ENCODE measurements at places on chromosomes 1 and 21.

GRCh38 chr1:3101124-3101939 lies 32.3 kb downstream of the PRDM16 start:
- no peak for DNase-seq

DNA sequence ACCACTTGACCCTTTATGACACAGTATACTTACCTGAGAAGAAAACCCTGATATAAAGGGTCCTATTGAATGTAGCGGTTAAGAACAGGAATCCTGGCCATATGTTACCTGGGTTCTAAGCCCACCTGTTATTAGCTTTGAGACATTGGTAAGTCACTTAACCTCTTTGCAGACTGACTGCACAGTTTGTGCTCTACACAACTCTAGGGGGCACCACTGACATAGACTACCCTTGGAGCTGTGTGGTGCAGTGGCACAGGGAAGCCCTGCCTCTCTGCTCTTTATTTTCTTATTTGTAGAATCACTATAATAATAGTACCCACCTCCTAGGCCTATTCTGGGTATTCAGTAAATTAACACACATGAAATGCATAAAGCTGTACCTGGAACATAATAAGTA lies 165.6 kb downstream of the C1orf94 start:
- no peak for DNase-seq

- no peak for DNase-seq
Observed at GRCh38 chr21:43912910-43913309, 47.9 kb downstream of the AGPAT3 start.

DNA sequence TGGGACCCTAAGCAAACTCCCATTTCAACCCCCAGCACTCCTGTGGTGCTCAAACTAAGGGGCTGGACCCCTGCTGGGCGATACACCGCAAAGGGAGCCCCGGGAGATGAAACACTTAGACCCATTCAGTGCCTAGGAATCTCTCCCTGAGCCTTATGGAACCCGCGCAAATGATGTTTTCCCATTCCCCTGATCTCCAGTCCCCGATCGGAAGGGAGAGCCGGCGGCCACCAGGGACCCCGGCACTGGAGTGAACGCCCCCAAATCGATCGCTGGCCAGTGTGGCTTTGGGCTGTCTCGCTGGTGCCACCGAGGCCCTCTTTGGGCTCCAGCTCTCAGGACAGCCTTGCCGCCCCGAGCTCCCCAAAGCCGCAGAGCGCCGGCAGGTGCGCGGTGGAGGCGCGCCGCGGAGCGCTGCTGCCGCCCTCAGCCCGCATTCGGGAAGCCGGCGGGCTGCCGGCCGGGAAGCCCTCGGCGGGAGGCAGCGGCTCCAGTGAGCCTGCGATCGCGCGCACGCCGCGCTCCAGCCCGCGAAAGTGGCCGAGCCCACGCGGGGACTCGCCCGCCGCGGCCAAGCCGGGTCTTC lies 1.1 kb downstream of the PLXNA2 start:
- no peak for DNase-seq

DNA sequence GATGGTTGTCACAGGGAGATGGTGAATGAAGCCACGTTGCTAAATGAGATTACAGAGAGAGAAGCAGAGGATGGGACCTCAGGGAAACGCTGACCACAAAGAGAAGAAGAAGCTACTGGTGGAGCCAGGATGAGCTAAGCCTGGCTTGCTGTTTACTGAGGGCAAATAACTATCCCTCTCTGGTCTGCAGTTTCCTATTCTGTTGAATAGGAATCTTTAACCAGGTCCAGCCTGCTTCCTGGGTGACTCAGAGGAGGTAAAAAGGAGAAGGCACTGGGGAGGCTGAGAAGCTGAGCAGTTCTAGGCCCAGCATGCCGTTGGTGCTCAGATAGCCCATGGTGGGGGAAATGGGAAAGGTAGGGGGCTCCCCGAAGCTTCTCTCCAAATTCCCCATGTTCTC lies 29.6 kb downstream of the DMBX1 start:
- no peak for DNase-seq

DNA sequence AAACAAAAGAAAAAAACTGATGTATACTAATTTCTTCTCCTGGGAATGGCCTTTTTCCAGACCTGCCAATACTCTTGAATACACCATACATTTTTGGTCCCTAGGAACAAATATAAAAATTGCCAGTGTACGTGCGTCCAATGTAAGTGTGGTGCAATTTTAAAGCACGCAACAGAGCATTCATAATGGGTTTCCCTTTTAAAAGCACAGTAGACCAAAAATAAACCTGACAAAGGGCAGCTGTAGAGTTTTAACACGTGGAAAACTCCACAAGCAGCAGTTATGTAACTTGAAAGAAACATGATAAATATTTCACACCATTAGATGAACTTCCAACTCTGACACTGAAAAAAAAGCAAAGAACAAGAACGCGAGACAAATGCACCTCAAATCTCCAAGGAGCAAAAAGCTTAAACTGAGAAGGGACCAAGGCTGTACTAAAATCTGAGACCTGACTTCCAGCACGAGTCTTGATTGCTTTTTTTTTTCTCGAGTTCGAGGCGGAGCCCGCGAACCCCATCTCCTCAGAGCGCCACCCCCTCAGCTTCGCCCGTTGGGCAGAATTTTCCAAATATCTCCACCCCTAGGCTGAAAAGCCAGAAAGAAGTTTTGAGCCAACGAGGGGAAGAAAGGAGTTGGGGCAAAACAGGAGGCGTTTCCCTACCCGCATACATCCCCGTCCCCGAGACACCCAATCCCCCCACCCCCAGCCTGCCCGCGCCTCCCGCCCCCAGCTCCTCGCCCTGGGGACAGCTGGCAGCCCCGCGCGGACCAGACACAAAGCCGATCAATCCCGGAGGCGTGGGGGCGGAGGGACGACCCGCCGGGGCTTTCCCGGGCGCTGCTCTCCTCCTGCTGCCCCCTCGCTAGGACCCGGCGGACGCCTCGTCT lies at the start of gene JAM2:
TSS of gene JAM2 (plus strand) at position 599 of the 891 bp plus-strand sequence. CDS start 564 bp downstream, outside the sequence.
- DNase-seq: no peak
